ENCODE measurements at places on chromosomes 4 and X.
A peak's percentile ranks its signal among the peaks of the same experiment; 100 is the strongest.

DNA sequence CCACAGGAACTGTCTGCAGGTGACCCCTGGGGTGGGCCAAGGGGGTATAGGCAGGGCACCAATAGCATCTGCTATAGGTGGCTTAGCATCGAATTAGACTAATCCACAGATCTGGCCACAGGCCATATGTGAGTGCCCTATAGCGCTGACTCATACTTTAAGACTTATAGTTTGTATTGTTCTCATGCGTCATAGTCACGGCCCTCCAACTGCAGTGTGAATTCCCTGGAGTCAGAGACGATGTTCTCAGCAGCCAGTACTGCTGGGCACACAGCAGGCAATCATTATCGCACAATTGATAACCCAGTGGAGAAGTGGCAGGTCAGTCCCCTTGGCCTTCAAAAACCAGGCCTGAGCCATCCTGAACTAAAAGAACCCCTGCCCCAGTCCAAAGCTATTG, 58.1 kb downstream of the ADGRG2 start:
- DNase-seq = no peak

DNA sequence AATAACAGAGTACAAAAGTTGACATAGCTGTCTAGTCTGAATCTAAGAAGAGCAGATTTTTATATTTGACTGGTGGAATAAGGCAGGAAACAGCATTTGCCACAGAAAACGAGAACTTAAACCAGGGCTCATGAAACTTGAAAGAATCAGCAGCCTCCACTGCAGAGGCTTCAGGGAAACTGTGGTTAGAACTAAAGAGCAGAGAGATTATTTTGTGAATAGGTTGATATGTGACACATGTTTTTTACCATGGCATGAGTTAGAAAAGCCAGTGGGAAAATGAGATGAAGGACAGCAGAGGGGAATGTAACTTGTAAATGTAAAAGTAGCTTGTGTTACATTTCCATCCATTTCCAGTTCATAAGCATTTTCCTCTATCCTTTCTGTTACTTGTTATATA, 63.7 kb upstream of the CAMK2D start:
- DNase-seq = peak; percentile 56

- DNase-seq = no peak
Observed at GRCh38 chrX:110320381-110320987, 2.6 kb upstream of the AMMECR1 start.

DNA sequence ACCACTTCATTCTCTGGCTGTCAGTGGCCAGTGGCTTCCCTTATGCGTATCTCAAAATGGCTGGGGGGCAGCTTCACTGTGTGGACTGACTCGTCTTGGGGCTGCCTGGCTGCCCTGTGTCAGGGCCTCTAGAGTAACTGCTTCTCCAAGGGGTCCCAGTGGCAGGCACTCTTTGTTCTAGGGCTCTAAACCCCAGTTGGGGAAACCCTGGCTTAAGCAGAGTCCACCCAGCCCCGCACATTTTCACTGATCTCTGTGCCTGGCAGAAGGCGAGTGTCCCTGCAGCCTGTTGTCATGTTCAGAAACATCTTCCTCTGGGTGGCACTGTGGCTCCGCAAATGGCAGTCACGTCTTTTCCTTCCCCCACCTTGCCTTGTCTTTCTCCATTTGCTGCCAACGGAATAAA, 59.7 kb downstream of the NBDY start:
- DNase-seq = no peak

- peak; percentile 34 for DNase-seq
Observed at GRCh38 chrX:71253253-71254091, 468 bp downstream of the ZMYM3 start.

DNA sequence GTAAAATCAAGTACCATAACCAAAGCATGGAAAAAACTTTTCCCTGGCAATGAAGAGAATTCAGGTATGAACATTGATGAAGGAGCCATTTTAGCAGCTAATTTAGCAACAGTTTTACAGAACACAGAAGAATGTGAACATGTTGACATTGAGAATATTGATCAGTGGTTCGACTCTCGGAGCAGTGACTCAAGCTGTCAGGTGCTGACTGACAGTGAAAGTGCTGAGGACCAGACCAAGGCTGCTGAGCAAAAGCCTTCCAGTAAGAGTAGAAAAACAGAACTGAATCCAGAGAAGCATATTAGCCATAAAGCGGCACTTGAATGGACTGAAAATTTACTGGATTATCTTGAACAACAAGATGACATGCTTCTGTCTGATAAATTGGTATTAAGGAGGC, 2.8 kb downstream of the TIGD2 start:
- DNase-seq = no peak

DNA sequence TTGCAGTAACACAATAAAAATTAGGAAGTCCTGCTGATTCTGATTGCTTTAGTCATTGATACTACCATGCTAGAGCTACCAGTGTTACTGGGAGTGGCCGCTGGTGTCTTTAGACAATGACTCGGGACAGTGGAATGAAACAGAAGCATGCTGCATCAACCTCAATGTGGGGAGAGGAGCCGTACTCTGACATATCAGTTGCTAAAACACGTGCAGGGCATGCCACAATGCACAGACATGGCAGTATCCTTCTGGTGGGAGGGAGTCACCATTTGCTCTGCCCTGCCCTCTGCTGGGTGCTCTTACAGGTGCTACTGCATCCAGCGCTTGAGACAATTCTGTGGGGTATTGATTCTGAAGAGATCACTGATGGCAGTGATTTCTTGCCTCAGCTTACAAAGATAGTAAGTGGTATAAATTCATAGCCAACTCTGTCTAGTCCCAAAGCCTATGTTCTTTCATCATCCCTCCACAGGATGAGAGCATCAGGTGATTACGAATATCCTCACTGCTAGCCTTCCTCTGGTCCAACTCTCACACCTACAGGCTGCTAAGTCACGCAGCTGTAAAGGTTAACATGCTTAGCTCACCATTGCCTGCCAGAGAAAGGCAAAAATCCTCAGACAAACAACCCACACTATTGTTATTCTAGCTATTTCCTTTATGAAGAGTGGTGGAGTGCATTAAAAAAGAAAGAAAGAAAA, 43.7 kb downstream of the NSG1 start:
- DNase-seq = peak; percentile 38

- DNase-seq = peak; percentile 46
Observed at GRCh38 chrX:13891377-13892140, 74.7 kb upstream of the GPM6B start.

DNA sequence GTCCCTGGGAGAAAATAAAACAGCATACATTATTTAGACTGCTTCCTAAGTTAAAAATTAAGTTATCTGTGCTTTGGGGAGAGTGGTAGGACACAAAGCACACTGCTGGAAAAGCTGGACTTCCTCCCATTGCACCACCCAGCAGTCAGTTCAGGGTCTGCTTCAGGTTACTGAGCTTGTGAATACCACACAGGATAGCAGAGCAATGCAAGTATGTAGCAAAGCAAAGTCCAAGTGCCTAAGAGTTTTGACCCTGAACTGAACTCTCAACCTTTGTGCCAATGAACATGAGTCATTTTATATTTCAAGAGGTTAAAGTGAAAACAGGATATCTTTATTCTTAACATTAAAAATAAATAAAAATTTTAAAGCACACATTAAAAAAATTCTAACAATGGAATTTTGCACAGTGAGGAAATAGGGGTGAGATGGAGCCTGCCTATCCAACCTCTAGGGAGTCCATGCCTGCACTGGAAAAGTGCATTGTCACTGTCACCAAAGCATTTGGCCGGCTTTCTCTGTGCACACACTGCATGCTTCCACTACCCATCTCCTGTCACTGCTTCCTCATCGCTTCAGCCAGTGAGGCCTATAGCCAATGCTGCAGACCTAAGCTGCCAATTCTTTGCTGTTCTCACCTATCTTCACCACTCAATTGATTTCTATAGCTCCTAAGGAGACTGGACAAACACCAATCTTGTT, 50.9 kb downstream of the ABCG2 start:
- peak; percentile 50 for DNase-seq

DNA sequence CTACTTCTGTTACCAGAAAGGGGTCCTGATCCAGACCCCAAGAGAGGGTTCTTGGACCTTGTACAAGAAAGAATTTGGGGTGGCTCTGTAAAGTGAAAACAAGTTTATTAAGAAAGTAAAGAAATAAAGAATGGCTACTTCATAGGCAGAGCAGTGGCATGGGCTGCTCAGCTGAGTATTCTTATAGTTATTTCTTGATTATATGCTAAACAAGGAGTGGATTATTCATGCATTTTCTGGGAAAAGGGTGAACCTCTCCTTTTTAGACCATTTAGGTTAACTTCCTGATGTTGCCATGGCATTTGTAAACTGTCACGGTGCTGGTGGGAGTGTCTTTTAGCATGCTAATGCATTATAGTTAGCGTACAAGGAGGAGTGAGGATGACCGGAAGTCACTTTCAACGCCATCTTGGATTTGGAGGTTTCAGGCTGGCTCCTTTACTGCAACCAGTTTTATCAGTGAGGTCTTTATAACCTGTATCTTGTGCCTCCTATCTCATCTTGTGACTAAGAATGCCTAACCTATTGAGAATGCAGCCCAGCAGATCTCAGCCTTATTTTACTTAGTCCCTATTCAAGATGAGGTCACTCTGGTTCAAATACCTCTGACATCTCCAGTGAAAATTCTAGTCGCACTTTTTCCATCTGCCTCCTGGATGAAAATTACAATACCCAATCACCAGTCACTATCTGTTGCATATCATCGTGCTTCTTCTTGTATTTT, 15.5 kb upstream of the TDO2 start:
- no peak for DNase-seq

- DNase-seq = no peak
Observed at GRCh38 chr4:20421603-20421985, 169.9 kb downstream of the SLIT2 start.

All from suppressor macrophage (primary cell).